H9 (cell line): ENCODE measurements at places on chromosomes 5 and 9.

DNA sequence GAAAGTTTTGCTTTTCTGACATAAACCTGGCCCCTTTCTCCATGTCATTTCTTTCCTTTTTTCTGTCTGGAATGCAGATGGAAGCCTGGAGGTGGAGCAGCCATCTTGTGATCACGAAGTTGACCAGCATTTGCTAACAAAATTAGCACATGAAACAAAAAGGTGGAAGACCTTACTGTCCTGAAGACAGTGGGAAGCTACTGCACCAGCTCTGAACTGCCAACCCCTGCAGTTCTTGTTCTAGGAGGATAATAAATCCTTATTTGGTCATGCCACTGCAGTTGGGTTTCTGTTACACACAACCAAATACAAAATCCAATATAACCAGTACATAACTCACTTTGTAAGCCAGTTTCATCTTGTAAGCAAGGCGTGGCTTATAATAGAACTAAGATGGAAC, 249.4 kb upstream of the TBCA start:
- no peaks in the 10 kb centered on the region for H3K36me3 ChIP-seq
- peaks cover 4% of the 10 kb centered on the region; the same call in 1 of the 2 replicates for H3K27me3 ChIP-seq
- H3K27ac ChIP-seq = no peak overlapping the region
- DNase-seq = peak; percentile 31
- no peaks in the 10 kb centered on the region; the same call in 1 of the 2 replicates for H3K4me1 ChIP-seq

GRCh38 chr9:16561121-16561520, 309.3 kb downstream of the BNC2 start:
- H3K27ac ChIP-seq = no peak overlapping the region
- H3K4me3 ChIP-seq = no peak overlapping the region
- 0 out of 2 replicates have a peak, but pooled peaks cover 2% of the 10 kb centered on the region for H3K36me3 ChIP-seq
- H3K4me1 ChIP-seq = no peaks in the 10 kb centered on the region
- H3K27me3 ChIP-seq = no peaks in the 10 kb centered on the region
- DNase-seq = no peak

DNA sequence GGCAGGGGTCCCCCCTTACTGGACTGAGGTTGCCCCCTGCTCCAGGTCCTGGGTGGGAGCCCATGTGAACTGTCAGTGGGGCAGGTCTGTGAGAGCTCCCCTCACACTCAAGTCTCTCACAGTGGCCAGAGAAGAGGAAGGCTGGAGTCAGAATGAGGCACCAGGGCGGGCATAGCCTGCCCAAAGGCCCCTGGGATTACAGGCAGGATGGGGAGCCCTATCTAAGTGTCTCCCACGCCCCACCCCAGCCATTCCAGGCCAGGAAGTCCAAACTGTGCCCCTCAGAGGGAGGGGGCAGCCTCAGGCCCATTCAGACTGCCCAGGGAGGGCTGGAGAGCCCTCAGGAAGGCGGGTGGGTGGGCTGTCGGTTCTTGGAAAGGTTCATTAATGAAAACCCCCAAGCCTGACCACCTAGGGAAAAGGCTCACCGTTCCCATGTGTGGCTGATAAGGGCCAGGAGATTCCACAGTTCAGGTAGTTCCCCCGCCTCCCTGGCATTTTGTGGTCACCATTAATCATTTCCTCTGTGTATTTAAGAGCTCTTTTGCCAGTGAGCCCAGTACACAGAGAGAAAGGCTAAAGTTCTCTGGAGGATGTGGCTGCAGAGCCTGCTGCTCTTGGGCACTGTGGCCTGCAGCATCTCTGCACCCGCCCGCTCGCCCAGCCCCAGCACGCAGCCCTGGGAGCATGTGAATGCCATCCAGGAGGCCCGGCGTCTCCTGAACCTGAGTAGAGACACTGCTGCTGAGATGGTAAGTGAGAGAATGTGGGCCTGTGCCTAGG, at the start of gene CSF2:
CSF2 (plus strand) TSS at position 559 of the 783 bp plus-strand sequence; CDS start at position 594, 35 bp downstream.
- H3K4me3 ChIP-seq = no peak within 1 kb of the TSS
- no peaks in the 10 kb centered on the region for H3K4me1 ChIP-seq
- H3K27ac ChIP-seq = no peak within 1 kb of the TSS
- H3K27me3 ChIP-seq = no peaks in the 10 kb centered on the region

DNA sequence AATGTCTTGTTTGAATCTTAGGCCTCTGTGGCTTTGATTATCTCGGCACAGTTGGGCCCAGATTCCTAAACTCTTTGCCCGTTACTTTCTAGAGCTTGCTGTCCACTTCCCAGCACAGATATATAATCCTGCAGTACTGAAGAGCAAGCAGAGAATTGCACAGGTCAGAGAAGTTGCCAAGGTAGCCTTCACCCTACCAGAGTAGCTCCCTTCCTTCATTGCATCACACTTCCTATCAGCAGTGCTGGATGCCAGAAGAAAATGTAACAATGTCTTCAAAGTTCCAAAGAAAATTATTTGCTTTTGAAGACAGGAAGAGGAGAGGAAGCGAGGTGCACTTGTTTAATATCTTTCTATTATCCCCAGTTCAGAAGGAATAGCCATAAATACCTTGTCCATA, 38.1 kb upstream of the SPATA31D4 start:
- H3K36me3 ChIP-seq = no peaks in the 10 kb centered on the region; the same call in 2 of the 3 replicates

- H3K4me1 ChIP-seq = peaks cover 4% of the 10 kb centered on the region
- no peak for DNase-seq
- H3K27me3 ChIP-seq = no peaks in the 10 kb centered on the region
- H3K4me3 ChIP-seq = no peak overlapping the region
- H3K27ac ChIP-seq = no peak overlapping the region
These were observed 348.8 kb downstream of the CWC27 start for GRCh38 chr5:65117525-65117924.

GRCh38 chr9:100472788-100473275, at the start of gene TMEFF1:
Gene TMEFF1 (plus strand): TSS chr9:100473149. CDS start chr9:100473545, 396 bp downstream.
- peaks cover 6% of the 10 kb centered on the region; the same call in 1 of the 2 replicates for H3K4me1 ChIP-seq
- no peak within 1 kb of the TSS for H3K27ac ChIP-seq
- H3K36me3 ChIP-seq = peaks cover 1% of the 10 kb centered on the region; the same call in 1 of the 3 replicates

GRCh38 chr5:65624571-65625555, at the start of the genes SHLD3 and TRAPPC13:
Gene SHLD3 (plus strand): TSS chr5:65625027. CDS start chr5:65629588, 4,561 bp downstream.
Gene TRAPPC13 (plus strand): TSS chr5:65625027. CDS start chr5:65625061, 34 bp downstream.
- H3K4me1 ChIP-seq = no peaks in the 10 kb centered on the region
- peak within 1 kb of the TSS; percentile 95 for H3K4me3 ChIP-seq
- no peaks in the 10 kb centered on the region for H3K27me3 ChIP-seq
- peak within 1 kb of the TSS; percentile 71 for H3K27ac ChIP-seq
- peaks cover 8% of the 10 kb centered on the region for H3K36me3 ChIP-seq

DNA sequence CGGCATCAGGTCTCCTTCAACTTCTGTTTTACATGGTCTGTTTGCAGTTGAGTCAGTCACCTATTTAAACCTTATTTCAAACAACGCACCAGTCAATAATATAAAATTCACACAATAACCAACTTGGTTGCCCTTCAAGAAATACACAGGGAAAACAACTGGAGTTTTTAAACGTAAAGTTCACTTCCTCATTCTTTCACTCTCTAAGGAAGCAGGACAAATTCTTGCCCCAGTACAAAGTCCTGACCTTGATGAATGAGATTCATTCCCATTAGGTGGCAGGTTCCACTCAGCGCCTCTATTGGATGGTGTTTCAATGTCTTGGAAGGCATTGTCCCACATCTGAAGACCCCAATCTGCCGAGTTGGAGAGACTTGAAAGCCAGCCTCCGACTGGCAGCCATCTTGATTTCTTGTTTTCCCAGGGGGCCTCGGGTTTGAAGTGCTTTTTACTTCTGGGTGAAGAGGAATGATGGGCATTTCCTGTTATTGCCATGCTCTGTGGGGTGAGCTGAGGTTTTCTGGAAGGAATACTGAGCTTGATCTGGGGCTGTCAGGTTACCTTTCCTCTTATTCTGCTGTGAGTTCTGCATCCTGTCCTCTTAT, 105.0 kb downstream of the ACER2 start:
- no peak for DNase-seq
- no peaks in the 10 kb centered on the region for H3K27me3 ChIP-seq
- no peaks in the 10 kb centered on the region for H3K36me3 ChIP-seq
- no peak overlapping the region for H3K27ac ChIP-seq

DNA sequence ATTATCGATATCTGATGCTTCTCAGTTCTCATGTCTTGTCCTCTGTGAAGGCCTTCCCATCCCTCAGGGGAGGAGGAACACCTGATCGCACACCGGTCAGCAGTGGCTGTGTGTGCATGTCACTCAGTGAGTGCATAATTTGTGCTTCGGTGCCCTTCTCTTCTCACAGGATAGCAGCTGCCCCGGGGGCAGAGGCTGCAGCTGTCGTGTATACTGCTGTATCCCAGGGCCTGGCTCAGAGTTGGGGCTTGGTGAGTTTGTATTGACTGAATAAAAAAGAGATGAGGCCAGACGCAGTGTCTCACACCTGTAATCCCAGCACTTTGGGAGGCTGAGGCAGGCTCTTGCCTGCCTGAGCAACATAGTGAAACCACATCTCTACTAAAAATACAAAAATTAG, 49.7 kb upstream of the NCS1 start:
- peaks cover 10% of the 10 kb centered on the region; the same call in 1 of the 2 replicates for H3K4me1 ChIP-seq
- no peaks in the 10 kb centered on the region for H3K27me3 ChIP-seq
- DNase-seq = no peak
- H3K4me3 ChIP-seq = no peak overlapping the region
- H3K36me3 ChIP-seq = peaks cover 39% of the 10 kb centered on the region

DNA sequence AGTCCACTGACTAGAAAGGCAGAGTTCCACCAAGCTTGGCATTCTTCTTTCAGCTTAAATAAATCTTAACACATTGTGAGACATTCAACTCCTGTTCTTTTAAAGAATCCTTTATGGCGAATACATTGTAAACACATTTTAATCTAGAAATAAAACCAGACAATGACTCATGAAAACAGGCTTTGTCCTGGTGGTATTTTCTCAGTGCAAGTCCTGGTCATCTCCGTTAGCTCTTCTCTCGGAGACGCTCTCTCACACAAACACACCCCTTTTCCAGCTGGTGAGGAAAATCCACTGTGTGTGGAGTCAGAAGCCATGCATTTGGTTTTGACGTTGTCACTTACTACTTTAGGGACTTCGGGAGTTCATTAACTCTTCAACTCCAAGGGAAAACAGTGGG, 140.4 kb downstream of the AUH start:
- H3K4me3 ChIP-seq = no peak overlapping the region
- H3K27me3 ChIP-seq = no peaks in the 10 kb centered on the region
- peaks cover 9% of the 10 kb centered on the region for H3K36me3 ChIP-seq
- no peak for DNase-seq

DNA sequence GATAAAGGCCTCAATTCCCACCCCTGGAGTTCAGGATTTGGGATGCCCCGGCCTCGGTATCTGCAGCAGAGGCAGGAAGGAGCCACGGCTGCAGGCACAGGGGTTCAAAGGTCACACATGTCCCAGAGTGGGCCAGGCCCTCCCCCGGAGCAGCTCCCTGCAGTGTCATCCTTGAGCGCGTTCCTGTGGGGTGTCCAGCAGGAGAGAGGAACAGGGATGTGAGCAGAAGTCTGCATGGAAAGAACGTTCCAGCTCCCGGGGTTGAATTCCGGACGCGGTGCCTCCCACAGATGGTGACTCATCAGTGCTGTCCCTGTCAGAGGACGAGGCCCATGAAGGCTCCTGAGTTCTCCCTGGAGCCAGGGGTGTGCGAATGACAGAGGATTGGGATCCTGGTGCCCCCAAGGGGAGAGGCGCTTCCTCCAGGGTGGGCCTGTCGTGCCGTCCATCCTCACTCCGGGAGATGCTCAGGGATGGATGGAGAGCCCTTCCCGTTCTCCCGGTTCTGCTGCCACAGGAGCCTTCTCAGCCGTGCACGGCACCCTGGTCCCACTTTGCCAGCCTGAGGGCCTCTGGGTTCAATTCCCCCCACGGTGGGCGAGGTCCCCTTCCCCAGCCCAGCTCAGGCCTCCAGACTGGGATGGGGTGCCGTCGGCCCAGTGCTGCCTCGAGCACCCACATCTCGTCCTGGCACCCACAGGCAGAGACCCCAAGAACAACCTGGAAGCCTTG, 3.1 kb downstream of the LCN1 start:
- H3K4me1 ChIP-seq = no peaks in the 10 kb centered on the region; the same call in 1 of the 2 replicates
- H3K27ac ChIP-seq = no peak overlapping the region
- H3K36me3 ChIP-seq = no peaks in the 10 kb centered on the region
- H3K4me3 ChIP-seq = no peak overlapping the region
- H3K27me3 ChIP-seq = no peaks in the 10 kb centered on the region
- DNase-seq = no peak

- DNase-seq = no peak
- no peaks in the 10 kb centered on the region; the same call in 1 of the 2 replicates for H3K4me1 ChIP-seq
- no peaks in the 10 kb centered on the region for H3K27me3 ChIP-seq
- no peak overlapping the region for H3K27ac ChIP-seq
These were observed 459.3 kb upstream of the MEF2C start for GRCh38 chr5:89342106-89342876.

DNA sequence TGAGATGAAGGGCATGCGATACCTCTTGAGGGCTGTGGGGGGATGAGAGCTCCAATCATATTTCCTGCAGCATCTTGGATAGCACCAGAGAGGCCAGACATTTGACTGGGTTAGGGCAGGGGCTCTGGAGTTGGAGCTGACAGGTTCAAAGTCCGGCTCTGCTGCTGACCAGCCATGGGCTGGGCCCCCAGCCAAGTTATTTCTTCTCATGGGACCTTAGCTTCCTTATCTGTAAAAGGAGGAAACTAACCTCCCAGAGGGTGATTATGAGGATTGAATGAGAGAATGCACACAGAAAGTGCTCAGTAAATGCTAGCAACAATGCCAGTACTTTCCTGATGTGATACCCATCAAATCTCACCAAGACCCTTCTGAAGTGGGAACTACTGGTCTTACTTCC, 65.2 kb upstream of the SLC25A51 start:
- no peak overlapping the region for H3K4me3 ChIP-seq
- H3K4me1 ChIP-seq = no peaks in the 10 kb centered on the region
- H3K27me3 ChIP-seq = no peaks in the 10 kb centered on the region
- DNase-seq = no peak
- H3K36me3 ChIP-seq = no peaks in the 10 kb centered on the region

GRCh38 chr9:137195525-137196220, 4.9 kb downstream of the TPRN start:
- no peaks in the 10 kb centered on the region for H3K27me3 ChIP-seq
- H3K4me1 ChIP-seq = no peaks in the 10 kb centered on the region

GRCh38 chr5:126052791-126053190, 370.4 kb upstream of the GRAMD2B start:
- no peak for DNase-seq
- H3K4me1 ChIP-seq = peaks cover 5% of the 10 kb centered on the region; the same call in 1 of the 2 replicates
- H3K4me3 ChIP-seq = no peak overlapping the region
- no peaks in the 10 kb centered on the region for H3K27me3 ChIP-seq

GRCh38 chr9:16671591-16672137, 198.8 kb downstream of the BNC2 start:
- no peaks in the 10 kb centered on the region for H3K27me3 ChIP-seq
- H3K4me3 ChIP-seq = no peak overlapping the region
- DNase-seq = no peak
- peaks cover 3% of the 10 kb centered on the region; the same call in 1 of the 2 replicates for H3K4me1 ChIP-seq
- no peak overlapping the region for H3K27ac ChIP-seq

GRCh38 chr9:85258236-85258635, 483.5 kb downstream of the AGTPBP1 start:
- no peak overlapping the region for H3K27ac ChIP-seq
- H3K4me1 ChIP-seq = no peaks in the 10 kb centered on the region
- H3K27me3 ChIP-seq = no peaks in the 10 kb centered on the region
- no peaks in the 10 kb centered on the region for H3K36me3 ChIP-seq
- no peak overlapping the region for H3K4me3 ChIP-seq

GRCh38 chr5:15791859-15792258, 291.9 kb downstream of the FBXL7 start:
- no peaks in the 10 kb centered on the region for H3K27me3 ChIP-seq
- peaks cover 6% of the 10 kb centered on the region; the same call in 1 of the 2 replicates for H3K4me1 ChIP-seq
- no peak overlapping the region for H3K4me3 ChIP-seq
- no peak overlapping the region for H3K27ac ChIP-seq
- no peak for DNase-seq

- no peak for DNase-seq
- no peak overlapping the region for H3K4me3 ChIP-seq
- no peak overlapping the region for H3K27ac ChIP-seq
- peaks cover 44% of the 10 kb centered on the region for H3K36me3 ChIP-seq
- no peaks in the 10 kb centered on the region for H3K27me3 ChIP-seq
- H3K4me1 ChIP-seq = no peaks in the 10 kb centered on the region
These were observed 25.4 kb downstream of the BOD1 start for GRCh38 chr5:173591056-173591514.

- H3K4me3 ChIP-seq = no peak overlapping the region
- no peak for DNase-seq
- H3K36me3 ChIP-seq = no peaks in the 10 kb centered on the region
- no peaks in the 10 kb centered on the region for H3K4me1 ChIP-seq
These were observed 393.1 kb downstream of the TAF11L14 start for GRCh38 chr5:18027241-18027867.
